ENCODE measurements at places on chromosomes 5 and 9.

- no peak for DNase-seq
Observed at GRCh38 chr5:172110260-172110815, 77.7 kb downstream of the STK10 start.

DNA sequence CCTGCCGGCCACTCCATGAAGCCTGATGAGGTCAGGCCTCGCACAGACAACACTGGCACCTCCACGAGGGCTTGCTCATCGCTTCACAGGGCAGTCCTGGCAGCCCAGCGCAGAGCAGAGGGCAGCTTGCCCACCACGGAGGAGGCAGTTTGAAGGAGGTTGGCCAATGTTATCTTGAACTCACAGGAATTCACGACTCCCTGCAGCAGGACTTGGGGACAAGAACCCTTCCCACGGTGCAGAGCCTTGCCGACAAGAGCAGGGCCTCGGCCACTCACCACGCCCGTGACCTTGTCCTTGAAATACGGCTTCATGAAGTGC is 5.0 kb downstream of the SNAPC4 start:
- no peak for DNase-seq

DNA sequence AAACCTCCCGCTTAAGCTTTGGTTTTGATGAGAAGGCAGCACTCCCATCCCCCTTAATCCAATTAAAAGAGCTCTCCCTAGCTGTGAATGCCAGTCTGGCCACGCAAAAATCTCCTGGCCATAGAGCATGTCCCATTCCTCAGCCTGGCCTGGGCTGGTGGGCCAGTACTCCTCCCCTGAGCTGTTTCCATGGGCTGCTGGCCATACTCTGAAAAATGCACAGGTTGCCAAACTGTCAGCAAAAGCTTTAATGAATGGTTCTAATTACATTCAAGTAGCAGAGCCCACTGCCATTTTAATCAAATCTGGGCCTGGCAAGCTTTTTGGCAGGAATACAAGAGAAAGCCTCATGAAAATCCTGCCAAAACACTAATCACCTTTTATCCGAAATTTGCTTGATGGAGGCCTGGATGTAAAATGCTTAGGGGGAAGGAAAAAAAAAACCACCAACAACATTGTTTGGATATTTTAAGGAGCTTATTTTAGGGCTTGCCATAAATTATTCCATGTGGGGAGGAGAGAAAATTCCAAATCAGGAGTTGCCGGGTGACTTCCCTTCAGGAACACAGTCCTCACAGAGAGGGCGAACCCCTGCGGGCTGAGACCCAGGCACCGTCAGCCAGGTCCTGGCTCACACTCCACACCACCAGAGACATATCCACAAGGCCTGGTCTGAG is 243.3 kb downstream of the SEC61B start:
- peak; percentile 10 for DNase-seq

DNA sequence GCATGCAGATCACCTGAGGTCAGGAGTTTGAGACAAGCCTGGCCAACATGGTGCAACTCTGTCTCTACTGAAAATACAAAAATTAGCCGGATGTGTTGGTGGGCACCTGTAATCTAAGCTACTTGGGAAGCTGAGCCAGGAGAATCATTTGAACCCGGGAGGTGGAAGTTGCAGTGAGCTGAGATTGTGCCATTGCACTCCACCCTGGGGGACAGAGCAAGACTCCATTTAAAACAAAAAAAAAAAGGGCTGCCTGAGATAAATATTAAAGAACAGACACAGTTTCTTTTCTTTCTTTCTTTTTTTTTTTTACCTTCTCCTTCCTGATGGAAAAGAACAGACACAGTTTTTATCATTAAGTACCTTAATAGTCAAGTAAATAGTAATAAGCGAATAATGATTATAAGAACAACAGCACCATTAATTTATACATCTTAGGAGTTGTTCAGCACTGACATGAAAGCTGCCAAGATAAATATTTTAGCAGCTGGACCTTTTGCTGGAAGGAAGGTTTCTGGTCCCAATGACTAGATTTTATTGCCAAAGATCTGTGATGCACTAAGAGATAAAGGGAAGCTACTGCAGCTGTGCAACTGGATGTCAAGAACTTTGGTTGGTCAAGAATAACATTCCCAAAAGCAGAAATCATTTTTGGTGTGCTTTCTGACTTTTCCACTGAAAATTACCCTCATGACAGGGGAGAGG is 7.0 kb downstream of the CENPP start:
- no peak for DNase-seq

DNA sequence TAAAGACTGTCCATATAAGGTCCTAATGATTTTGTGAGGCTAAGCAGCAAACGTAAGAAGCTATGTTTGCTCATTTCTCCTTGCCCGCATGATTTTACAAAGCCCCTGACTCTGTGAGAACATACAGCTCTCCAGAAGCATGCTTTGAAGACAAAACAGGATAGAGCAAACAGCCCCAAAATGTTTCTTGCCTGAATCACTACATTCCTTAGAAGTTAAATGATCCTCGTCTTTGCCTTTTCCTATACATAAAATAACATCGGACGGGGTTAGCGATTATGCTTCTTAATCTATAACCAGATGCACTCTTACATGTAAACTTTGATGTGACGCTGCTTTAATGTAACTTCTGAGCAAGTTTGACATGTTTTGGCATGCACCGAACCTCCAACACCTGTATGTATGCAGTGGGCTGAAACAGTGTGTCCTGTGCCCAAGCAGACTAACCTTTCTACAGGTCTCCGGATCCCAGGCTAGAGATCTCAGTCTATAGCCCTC is 353.7 kb downstream of the CETN3 start:
- DNase-seq, result no peak

DNA sequence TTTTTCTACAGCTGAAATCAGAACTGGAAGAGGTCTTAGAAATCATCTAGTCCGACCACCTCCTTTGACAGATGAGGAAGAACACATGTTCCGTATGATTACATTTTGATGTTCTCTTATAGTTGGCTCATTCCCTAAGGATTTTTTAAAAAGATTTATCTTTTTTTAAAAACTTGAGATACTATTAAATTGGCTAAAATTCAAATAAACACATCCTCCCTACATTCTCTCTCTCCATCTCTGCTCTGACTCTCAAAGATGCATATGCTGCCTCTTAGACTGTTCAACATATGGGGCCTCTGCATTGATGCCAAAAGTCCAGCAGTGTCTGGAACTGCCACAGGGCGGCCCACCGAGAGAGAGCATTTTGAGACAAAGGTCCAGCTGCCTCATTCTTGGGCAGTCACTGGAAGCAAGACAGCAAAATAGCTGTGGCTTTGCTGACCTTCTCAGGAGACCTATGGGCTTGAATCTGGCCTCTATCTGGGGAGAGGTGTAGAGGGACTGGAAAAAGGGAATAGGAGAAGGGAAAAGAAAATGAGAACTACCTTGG is 12.8 kb upstream of the TSSK1B start:
- no peak for DNase-seq

DNA sequence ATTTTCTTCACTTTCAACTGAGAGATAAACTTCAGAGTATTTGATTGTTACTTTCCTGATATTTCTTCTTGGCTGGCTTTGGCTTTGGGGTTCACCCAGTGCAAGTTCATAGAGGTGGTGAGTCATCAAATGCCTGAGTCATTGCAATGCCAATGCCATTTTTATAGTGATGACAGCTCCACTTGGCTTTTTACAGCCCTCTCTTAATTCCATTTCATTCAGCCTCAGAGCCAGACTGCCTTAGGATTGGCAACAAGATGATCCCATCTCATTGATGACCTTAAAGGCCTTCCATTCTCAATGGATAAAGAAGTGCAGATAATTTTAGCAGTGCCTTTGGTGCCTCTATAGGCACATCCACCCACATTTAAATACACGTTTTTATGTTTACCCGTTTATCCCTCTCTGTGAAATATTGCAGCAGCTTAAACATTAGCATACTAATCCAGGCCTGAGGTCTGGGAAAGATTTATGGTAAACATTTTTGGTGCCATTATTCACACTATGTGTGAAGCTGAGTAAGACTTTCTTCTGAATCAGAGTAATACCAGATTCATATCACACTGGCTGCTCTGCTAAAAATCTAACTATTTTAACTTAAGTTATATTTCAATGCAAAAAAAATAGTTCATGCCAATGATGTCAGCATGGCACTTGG is 88.9 kb upstream of the TYRP1 start:
- no peak for DNase-seq

- DNase-seq, result no peak
Observed at GRCh38 chr5:168969326-168969886, 331.5 kb downstream of the SLIT3 start.

DNA sequence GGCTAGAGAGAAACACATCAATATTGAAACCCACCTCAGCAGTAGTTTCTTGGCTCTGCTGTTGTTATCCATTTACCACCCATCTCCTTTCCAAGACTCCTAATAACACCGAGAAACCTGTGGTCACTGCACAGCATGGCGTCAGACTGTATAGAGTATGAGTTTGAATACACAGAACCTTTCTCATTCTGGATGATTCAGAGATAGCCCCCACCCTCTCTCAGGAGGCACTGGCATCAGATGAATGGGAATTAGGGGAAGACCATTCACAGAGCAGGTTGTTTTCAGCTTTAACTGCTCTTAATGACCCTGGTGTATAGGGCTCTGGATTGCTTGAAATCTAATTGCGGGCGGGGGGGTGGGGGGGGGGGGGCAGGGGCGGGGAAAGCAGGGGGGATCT is 86.7 kb downstream of the GPR21 start:
- no peak for DNase-seq

DNA sequence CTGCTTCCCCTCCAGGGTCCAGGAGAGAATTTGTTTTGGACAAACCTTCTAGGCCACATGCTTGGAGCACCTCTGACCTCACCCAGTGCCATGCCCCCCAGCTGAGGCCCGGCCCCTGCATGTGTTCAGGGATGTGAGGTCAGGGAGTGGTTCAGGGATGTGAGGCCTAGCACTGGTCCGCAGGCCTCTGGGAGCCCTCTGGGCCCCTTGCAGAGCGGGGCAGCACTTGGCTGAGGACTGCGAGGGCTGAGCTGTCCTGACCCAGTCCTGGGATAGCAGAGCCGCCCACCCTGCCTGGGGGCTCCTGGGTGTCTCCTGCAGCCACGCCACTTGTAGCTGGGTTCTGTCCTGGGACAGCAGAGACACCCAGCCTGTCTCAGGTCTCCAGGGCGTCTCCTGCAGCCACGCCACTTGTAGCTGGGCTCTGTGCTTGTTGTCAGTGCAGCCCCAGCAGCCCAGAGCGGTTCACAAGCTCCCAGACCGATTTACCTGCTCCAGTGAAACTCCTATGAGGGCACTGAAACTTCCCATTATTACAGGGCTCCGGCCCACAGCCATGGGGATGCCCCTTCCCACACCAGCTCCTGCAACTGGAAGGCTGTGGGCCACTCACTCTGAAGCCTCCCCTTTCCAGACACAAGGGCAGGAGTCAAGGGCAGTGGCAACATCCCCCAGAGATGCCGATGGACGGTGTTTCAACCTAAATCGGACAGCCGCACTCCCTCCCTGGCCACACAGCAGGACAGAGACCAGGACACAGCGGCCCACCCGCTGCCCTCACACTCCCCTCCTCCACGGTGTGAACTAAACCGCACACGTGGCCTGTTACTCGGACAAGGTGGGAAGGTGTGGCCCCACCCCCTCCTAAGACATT is 5.4 kb upstream of the CEP72 start:
- no peak for DNase-seq

GRCh38 chr9:93822229-93822628 is 132.9 kb downstream of the BARX1 start:
- no peak for DNase-seq

DNA sequence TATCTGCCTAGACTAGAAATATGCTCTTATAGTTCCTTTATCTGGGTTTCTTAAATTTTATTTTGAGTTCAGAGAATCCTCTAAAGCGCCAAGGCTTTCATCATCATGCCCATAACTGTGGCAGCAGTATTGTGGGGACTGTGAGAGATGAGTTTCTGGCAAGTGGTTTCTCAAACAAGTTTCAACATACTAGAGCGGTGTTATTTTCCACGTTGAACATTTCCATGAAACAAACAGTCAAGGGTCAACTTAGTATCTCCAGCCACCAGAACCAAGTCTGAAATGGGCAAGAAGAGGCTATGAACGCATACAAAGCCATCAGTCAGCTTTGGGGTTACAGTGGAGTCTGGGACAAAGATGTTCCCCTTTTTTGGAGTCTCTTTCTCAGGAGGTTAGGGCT is 40.3 kb downstream of the SERINC5 start:
- no peak for DNase-seq

- no peak for DNase-seq
Observed at GRCh38 chr9:93291536-93292287, 107.8 kb downstream of the WNK2 start.

- no peak for DNase-seq
Observed at GRCh38 chr9:532707-533106, 308.8 kb upstream of the DMRT1 start.

DNA sequence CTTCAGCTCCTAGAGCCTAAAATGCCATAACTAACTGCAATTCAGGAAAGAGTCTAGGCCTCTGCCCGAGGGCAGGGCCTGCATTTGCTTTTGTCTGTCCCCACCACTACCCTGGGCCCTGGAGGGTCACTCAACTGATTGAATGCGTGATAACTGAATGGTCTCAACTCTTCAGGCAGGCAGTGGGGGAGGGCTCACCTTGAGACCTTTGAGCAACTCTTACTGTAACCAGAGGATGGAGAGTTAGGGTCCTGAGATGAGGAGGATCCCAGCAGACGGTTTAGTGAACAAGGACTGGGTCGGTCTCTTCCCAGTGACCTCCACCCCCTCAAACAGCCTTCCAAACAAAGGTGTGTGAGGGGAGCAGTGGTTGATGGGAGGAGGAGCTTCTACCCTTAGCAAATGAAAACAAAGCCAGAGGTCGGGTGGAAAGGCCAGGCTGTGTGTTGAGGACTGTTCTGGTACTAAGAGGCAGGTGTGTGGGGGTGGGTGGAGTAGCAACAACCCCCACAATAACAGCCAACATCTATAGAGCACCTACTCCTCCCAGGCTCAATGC is 59.4 kb downstream of the CXXC5 start:
- DNase-seq, result no peak

DNA sequence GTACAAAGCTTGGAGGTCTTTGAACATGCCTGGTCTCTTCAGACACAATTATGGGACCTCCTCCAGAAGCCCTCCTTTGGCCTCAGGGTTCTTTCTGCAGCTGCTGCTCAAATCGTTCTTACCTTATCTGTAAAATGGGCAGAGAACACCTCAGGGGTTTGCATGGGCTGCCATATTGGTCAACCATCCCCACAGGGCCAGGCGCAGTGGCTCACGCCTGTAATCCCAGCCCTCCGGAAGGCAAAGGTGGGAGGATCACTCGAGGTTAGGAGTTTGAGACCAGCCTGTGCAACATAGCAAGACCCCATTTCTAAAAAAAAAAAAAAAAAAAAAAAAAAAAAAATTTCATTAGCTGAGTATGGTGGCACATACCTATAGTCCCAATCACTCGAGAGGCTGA is 29.1 kb upstream of the TCF7 start:
- no peak for DNase-seq

Measured in occipital lobe (tissue), 3 donors.